ENCODE measurements at places on chromosomes 12 and 14.

DNA sequence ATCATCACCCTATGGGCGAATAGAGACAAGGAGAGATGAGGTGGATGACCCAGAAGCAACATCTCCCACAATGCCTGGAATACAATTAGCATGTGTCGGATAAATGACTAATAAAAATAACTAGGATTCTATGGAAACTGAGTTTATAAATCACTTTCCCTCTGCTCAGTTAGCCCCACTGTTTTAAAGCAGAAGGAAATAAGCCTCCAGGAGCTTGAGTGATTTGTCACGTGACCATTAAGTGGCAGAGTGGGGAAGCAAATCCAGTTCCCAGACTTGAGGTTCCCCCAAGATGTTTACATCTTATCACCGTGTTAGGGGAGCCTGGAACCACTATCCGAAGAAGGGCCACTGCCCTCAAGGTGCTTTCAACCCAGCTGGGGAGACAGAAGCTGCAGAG, 136.5 kb upstream of the CCND2 start:
- no peak for DNase-seq

DNA sequence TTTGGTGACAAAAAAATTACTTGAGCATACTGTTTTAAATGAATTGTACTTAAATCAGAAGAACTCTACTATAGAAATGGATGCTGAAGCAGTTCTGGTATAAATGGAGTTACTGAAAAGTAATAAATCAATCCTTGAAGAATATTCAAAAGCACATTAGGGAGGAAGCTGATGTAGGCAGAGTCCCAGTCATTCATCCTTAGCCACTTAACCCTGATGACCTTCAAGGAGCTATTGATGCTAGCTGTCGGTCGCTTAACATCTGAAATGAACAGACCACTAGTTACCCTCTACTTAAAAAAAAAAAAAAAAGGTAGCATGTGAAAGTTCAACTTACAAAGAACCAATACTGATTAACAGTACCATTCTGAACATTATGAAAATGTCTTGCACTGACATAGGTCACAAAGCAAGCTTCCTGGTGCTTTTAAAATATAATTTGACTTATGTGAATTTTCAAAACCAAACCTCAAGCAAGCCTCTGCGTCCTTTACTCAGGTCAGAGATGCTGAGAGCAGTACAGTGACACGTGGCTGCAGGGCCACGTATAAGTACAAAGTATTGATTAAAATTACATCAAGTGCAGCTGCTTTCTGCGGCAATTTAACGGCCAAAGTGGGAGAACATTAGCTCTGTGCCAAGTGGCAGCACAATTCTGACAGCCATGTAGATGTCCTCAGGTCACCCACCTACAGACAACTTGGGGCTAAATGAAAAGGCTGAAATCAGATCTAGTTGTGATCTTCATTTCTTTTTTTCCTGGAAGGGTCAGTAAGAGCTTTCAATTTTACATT, 18.1 kb downstream of the PPM1H start:
- no peak for DNase-seq

DNA sequence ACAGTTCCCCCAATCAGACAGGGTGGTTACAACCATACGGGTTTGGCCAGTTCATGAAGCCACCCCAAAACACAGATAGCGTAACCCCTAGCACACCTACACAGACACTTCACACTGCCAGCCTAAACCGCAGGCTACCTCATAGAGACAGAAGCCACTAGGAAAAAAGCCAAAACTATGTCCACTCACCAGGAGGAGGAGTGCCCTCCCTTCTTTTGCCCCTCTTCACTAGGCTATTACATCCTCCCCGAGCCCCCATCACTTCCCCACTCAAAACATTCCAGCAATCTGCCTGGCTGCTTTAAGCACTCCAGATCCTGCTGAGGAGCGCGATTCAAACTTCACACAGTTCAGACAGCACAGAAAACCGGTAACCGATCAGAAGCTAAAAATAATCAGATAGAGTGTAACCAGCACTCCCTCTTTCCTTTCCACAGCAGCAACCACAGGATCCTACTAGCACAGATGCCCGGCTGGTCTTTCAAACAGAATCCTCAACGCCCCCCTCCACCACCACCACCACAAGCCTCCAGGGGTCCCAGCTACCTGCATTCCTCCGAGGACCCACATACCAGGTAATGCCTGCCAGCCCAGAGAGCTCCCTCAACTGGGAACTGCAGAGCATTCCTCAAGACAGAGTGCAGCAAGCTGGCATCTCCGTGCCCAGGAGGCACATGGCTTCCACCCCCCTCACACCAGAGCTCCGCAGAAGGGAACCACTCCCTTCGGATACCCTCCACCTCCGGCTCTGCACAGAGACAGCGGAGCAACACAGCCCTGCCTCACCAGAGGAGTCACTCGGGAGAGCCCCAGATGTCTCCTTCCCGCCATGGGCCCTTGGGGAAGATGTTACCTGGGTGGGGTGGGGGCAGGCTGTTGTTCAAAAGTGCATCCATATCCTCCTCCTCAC, 1.5 kb downstream of the CHD4 start:
- no peak for DNase-seq

- DNase-seq: no peak
These were observed 168.2 kb downstream of the ACSS3 start for GRCh38 chr12:81245907-81246570.

GRCh38 chr12:45575823-45576475, 153.6 kb upstream of the ARID2 start:
- no peak for DNase-seq

- DNase-seq: no peak
These were observed at the start of gene SMOC1 for GRCh38 chr14:69879175-69880043. Gene SMOC1, plus strand, starts transcription at chr14:69879416. Its CDS starts 263 bp downstream, at chr14:69879679.

- no peak for DNase-seq
These were observed 880.3 kb upstream of the FOXG1 start for GRCh38 chr14:27886256-27886655.

DNA sequence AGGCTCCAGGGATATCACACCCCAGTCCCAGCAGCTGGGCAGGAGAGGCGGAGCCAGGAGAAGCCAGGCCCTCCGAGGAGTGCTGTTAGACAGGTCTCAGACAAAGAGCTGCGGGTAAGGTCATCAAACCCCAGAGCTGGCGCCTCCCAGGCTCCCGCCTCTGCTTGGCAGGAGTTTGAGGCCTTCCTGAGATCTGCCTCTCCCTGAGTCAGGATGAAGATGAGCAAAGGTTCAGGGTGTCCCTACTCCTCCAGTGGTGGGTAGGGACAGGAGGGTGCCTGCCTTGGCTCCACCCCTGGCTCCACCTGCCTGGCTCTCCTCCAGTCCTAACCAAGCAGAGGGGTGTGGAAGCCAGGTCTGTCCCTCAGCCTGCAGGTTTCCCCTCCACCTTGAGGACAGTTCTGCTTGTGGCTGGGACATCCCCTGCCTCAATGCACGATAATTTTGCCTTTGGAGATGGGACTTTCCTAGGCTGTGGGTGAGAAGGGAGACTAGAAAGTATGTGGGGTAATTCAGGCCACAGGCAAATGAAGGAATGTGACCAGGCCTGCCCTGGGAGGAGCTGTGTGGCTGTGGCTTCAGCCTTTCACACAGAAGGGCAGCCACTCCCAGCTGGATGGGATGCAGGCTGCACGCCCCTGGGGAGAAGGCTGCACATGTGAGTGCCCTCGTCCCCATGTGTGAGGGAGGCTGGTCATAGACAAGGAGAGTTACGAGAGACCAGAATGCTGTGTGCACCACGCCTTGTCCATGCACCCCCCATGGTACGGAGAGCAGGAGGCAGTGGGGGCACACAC, 2.2 kb downstream of the PLEKHG6 start:
- DNase-seq: no peak

DNA sequence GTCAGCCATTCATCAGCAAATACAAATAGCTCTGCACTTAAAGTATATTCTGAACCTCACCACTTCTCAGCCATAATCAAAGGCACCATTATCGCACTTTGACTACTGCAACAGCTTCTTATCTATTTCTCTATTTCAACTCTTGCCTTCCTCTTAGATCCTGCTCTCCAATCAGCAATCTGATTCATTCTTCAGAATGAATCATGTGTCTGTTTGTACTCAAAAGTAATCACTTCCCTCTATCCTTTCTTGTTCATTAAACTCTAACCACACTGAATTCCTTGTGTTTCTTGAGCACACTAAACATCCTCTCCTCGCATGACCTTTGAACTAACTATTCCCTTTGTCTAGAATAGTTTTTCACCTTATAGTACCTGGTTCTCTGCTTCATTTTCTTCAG, 12.8 kb upstream of the OR4E1 start:
- no peak for DNase-seq

DNA sequence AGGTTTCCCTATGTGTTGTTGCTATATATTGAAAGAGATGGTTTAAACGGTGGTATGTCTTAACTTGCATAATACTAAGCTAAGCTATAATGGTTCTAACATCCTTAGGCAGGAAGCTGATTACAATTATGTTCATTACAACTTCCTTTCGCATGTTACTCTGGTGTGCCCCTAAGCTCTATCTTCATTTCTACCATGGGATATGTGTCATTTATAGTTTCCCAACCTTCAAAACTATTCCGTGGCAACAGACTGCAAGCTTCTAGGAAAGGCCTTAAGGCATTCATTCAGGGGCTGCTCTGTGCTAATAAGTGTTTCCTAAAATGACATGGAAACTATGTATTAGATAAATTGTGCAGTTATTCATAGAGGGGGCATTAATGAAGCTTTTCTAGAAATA, 294.6 kb downstream of the GXYLT1 start:
- no peak for DNase-seq

GRCh38 chr12:52120951-52121823, 41.7 kb downstream of the SMIM41 start:
- DNase-seq: no peak

GRCh38 chr14:56659964-56660551, 80.5 kb downstream of the TMEM260 start:
- DNase-seq: no peak

DNA sequence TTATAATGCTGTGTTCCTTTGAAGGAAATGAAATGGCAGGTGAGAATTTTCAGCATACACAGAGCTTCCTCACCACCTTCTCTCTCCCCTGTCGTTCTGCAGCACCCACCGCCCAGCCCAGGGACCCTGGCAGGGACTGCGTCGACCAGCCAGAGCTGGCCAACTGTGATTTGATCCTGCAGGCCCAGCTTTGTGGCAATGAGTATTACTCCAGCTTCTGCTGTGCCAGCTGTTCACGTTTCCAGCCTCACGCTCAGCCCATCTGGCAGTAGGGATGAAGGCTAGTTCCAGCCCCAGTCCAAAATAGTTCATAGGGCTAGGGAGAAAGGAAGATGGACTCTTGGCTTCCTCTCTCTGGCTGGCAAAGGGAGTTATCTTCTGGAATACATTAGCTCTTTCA, 35.1 kb downstream of the PAPLN start:
- DNase-seq: no peak

DNA sequence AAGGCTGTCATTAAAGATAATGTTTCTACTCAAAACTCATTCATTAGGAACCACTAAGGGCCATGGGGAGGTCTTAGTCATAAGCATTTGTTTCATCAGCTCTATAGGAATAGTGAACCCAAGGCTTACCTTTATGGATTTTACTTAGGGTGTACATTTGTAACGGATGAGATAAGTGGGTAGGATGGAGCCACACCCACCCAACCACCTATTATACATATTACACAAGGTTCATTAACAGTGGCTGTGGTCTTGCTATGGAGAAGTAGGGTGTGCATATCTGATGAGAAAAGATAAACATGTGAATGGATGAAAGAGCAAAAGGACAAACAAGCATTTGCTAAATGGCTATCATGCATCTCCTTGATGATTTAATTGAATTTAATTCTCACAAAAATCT, 39.6 kb upstream of the ITPR2 start:
- DNase-seq: no peak

GRCh38 chr12:62075870-62076269, 184.3 kb upstream of the USP15 start:
- DNase-seq: no peak

DNA sequence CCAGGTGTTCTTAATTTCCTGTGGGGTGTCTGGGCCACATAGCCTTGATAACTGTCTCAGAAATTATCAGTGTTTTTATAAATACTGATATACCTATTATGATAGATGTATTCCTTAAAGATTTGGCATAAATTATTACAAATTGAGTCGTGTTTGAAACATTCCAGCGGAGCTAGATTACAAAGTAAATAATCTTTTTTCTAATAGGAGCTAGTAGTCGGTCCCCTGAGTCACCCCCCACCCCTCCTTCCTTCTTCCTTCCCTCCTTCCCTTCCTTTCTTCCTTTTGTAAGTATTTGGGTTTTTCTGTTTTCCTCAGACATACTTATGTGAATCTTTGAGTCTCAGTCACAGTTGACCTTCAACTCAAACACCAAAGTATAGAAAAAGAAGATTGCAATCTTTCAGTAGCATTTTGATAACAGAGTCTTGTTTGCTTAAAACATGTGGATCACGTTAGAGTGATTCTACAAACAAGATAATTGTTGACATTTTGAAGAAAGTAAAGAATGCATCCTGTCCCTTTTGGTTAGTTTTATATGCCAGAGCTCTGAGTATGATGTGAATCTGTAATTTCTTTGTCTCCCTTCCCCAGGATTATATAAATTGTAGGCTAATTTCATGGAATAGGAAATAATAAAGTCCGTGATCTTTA, 264.0 kb downstream of the FUT8 start:
- no peak for DNase-seq

DNA sequence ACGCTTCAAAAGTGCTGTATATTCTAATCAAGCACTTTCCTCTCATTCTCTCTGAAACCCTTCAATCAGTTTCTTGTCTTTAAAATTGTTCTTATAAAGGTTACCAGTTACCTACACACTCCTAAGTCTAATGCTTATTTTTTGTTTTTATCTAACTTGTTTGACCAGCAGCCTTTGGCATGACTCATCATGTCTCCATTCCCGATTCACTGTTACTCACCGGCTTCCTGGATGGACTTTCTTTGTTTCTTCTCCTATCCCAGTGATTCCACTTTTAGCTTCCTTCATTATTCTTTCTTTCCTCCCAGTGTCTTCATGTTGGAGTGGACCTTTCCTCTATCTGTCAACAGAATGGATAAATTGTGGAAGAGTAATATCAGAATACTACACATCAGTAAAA, 368.6 kb upstream of the CCDC196 start:
- no peak for DNase-seq

- no peak for DNase-seq
These were observed 12.7 kb downstream of the TEP1 start for GRCh38 chr14:20400589-20400964.

DNA sequence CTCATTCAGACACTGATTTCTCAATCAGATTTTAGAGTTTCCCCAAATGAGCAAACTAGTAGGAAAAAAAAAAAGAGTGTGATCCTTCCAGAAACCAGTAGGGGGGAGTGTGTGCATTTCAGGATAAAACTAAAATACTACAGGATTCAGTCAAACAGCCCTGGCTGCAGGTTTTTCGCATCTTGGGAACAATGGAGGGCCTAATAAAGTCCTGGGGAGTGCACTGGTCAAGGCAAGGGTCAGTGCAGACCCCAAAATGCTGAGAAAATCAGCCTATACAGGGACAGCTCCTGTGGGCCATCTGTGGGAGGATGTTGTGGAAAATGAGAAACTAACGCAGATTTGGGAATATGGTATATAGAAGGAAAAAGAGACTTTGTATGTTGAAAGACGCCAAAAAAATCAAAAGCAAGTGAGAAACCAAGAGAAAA, 22.2 kb upstream of the ABCD4 start:
- no peak for DNase-seq

DNA sequence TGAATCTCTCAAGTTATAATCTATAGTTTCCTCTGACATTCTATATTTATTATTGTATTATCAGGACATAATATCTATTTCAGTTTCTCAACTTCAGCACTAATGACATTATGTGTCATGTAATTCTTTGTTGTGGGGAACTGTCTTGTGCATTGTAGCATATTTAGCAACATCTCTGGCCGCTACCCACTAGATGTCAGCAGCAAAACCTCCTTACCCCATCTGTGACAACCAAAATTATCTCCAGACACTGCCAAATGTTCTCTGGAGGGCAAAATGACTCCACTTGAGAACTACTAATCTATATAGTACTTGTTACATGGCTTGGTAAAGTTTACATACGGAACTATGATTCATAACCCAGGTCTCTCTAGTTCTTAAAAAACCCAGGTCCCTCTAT, 110.2 kb downstream of the RASSF9 start:
- no peak for DNase-seq
